ENCODE measurements at places on chromosomes 1 and 21.

- no peak for DNase-seq
These were observed 43.5 kb downstream of the PRKAA2 start for GRCh38 chr1:56688522-56689026.

DNA sequence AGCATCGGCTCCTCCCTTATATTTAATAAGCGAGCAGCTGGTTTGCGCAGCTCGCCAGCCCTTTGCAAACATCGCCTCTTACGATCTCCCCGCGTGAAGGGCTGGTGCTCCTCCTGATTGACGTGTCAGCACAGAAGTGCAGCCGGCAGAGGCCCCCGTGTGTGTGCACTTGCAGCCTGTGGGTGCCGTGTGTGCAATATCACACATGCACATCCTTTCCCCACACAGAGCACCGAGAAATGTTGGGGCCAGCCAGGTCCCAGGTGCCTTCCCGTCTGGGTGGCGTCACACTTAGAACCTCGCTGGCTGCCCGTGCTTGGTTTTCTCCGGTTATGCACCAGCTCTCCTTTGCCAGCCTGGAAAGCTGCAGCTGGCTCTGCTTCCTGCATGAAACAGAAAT lies 126.6 kb upstream of the AJAP1 start:
- no peak for DNase-seq

GRCh38 chr1:220954321-220955075 lies 75.3 kb downstream of the HLX start:
- no peak for DNase-seq

- no peak for DNase-seq
These were observed 251.1 kb upstream of the RGS18 start for GRCh38 chr1:191907121-191907520.

- DNase-seq, result no peak
These were observed 54.6 kb downstream of the CDC7 start for GRCh38 chr1:91555074-91555730.

- no peak for DNase-seq
These were observed 23.5 kb upstream of the RNU1-4 start for GRCh38 chr1:16716691-16717335.

DNA sequence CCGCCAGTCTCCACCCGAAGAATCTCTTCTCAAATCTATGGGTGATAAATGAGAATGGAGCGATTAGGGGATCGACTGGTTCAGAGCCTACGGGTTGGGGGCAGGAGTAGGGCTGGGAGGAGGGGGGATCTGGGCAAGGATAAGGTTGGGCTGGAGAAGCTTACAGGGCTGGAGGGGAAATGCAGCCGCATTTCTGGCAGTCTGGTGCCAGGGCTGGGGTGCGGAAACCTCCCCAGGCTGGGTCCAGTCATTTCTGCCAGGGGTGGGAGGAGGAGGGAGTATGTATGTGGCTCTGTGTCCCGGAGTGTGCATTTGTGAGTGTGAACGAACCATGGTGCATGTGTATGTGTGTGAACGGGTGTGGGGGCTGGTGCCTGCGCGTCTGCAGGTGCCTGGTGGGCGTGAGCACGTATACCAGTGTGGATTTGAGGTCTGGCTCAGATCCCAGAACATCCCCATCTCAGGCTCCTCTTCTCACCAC lies 10.2 kb downstream of the C1orf216 start:
- peak; percentile 44 for DNase-seq

DNA sequence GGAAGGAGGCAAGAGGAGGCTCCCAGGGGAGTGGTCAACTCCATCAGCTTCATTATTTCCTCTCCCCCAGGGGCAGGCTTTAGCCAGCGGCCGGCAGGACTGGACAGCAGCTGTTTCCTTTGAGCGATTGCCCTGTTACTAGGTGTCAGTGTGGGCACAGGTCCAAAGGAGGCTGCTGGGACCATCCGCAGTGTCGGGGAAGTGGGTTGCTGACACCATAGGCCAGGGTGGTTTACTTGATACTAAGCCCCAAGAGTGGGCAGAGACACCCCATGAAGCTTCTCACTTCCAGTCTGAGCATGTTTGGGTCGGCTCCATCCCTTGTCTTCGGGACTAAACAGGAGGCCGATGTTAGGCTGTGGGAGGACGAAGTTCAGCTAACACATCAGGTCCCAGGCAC lies 63.6 kb downstream of the KAZN start:
- no peak for DNase-seq

- no peak for DNase-seq
These were observed 3.2 kb upstream of the AK2 start for GRCh38 chr1:33039840-33040239.

- no peak for DNase-seq
These were observed 59.4 kb upstream of the POU2F1 start for GRCh38 chr1:167161242-167161641.

DNA sequence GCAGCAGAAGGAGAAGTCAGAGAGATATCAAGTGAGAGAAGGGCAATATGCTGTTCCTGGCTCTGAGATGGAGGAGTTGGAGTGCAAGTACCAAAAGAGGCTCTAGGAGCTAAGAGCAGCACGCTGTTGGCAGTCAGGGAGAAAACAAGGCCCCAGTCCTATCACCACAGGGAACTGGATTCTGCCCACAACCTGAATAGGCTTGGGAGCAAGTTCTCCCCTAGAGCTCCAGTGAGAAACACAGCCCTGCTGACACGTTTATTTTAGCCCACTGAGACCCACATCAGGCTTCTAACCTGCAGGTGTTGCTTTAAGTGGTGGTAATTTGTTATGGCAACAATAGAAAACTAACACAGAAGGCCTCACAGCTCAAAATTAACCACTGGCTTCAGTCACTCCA lies 31.8 kb upstream of the ZNF644 start:
- no peak for DNase-seq

DNA sequence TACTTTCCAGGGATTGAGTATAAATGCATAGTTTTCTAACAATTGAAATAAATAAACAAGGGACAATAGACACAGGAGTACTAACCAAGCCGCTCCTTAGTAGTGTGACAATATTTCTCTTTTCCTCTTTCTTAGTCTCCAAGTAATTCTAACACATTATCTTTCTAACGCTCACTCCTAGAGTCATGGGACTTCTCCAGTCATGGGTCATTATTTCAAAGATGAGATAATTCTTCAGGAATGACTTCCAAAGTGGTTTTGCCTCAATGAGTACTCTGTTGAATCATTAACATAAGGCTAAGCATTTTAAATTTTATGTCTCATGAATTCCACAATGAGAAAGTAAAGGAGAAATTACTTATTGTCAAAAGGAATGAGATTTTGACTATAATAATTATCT lies 605.8 kb upstream of the ADAMTS5 start:
- no peak for DNase-seq

DNA sequence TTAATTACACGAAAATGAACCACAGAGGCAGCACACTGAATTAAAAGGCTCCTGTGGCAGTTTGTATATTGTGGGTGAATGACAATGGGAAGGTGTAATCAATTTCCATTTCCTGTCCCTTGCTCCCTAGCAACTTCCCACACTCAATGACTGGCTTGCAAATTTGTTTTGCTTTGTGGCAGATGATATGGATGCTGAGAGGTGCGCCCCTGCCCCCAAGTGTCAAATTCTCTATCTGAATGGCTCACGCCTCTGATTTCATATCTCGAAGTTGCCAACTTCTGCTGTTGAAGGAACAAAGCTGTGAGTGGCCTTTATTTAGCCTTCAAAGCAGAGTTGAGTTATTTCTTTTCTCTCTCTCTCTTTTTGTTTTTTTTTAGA lies 86.0 kb downstream of the FOXD2 start:
- DNase-seq, result peak; percentile 58

GRCh38 chr1:207027206-207027777 lies 5.3 kb downstream of the C1orf116 start:
- DNase-seq, result no peak

GRCh38 chr1:40042341-40042740 lies 1.8 kb downstream of the CAP1 start:
- DNase-seq, result no peak

DNA sequence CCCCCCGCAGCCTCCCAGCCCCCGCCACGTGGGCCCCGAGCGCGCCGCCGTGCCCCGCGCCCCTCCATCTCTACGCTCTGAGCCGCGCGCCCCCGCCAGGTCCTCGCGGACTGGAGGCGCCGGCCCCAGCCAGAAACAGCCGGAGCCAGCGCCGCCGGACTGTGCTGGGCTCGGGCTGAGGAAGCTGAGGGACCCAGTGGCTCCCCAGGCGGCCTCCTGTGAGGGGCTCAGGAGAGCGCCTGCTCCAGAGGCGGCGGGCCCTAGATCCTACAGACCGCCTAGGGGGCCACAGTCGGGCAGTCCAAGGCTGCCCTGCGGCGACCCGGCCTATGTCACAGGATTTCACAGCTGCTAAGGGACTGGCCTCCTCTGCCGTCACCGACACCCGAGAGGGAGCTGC lies 82.1 kb downstream of the NENF start:
- no peak for DNase-seq

GRCh38 chr1:244074559-244075171 lies 23.6 kb downstream of the ZBTB18 start:
- no peak for DNase-seq

DNA sequence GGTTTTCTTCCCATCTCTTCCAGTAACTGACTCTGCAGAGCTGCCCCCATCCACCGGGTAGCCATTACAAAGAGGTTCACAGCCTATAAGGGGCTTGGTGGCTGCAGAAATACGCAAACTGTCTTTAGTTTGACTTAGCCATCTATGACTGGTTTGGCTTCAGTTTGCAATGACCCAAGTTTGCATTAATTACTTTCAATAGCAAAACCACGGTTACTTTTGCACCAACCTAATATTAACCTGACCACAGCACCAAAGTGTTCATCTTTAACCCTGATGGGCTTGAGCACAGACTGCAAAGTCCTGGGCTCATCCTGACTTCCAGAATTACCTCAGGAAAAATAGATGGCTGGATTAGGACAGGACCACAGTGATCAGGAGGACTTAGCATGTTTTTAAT lies 2.2 kb upstream of the HAO2 start:
- no peak for DNase-seq

Measured in NCI-H2081 treated with DMSO at 0.1 percent for 48 hours (cell line).